ENCODE measurements at places on chromosomes 12 and 14.

DNA sequence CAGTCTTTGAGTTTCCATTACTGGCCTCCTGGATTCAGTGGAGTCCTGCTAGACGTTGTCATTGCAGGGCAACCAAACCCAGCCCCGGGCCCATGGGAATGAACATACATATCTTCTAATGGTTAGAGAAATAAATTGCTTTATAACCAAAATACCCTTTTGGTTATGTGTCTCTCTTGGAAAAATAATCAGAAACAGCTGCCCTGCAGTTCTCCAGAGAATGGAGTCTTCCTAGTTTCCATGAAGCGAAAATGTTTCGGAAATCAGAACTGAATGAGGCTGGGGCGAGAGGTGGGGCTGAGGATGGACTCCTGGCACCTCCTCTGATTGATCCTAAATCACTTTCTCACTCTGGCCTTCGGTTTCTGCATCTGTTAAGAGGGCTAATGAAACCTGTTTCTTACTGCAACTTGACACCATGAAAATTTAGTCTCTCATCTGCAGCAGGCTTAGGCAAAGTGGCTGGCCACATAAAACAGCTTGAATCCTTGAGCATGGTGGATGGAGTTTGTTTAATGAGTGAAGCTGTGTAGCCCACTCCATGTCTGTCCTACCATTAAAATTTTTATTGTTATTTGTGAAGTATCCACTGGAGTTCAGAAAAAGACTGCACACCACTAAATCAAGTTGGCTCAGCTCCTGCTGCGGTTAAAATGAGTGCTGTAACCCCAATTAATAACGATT, 198.9 kb downstream of the CACNA1C start:
- no peak for DNase-seq

GRCh38 chr14:49966304-49966809, 73.5 kb downstream of the ARF6 start:
- DNase-seq = no peak

GRCh38 chr12:109428037-109428629, 49.0 kb downstream of the KCTD10 start:
- DNase-seq = peak; percentile 85

DNA sequence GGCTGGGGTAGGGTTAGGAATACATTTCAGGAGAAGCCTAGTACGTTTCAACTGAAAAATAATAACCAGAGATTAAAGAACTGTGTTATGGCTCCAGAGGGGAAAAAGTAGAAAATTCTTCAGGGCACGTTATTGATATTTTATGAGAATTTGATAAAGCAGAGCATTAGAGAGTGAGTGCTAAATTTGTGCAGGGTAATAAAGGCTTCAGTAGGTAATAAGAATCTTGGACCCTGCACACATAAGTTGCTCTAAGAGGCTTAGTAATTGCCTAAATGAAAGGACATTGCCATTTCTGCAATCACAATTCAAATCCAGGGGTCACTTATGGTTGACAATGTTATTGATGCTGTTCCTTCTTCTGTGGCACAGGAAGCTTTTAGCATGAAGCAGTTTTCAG, 439.4 kb upstream of the DCN start:
- DNase-seq = no peak

GRCh38 chr12:51322452-51322851, 1.5 kb downstream of the BIN2 start:
- no peak for DNase-seq

DNA sequence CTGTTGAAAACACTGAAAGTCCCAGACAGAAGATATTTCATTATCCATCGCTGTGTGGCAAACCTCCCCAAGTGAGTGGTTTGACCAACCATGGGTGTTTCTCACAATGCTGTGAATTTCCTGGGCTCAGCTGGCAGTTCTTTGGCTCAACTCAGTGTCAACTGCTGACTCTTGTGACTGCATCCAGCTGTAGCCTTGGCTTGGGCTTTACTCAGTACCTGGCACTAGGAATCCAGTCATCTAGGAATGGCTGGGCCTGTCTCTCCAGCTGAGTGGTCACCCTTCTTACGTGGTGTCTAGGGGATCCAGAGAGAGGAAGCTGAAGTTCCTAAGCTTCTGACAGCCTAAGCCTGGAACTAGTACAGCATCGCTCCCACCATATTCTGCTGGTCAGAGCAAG, 80.7 kb upstream of the PSMC1 start:
- no peak for DNase-seq

GRCh38 chr14:67951529-67952135, 132.1 kb downstream of the RAD51B start:
- DNase-seq = no peak

GRCh38 chr14:23929136-23929535, 24.4 kb upstream of the DHRS4 start:
- no peak for DNase-seq

- no peak for DNase-seq
Observed at GRCh38 chr14:93980456-93981201, 4.3 kb upstream of the ASB2 start.

GRCh38 chr12:31246470-31246850, 79.5 kb downstream of the SINHCAF start:
- DNase-seq = no peak

GRCh38 chr12:122117979-122118378, 39.4 kb downstream of the MLXIP start:
- DNase-seq = no peak

- DNase-seq = no peak
Observed at GRCh38 chr12:11654338-11654737, 4.9 kb downstream of the ETV6 start.

DNA sequence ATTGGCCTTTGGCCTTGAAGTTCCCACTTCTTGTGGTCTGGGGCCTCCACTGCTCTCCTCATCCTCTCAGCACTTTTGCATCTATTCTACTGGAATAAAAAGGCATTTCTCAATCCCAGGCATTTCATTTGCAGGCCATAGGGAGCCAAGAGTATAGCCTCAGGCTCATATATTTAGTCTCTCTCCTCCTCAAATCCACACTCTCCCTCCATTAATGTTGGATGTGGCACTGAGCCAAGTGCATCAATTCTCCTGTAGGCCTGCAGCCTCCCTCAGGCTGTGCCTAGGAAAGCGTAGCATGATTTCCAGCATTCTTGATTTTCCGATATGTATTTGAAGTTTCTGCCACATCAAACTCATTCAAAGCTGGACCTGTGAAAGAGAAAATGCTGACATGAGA, 211.5 kb upstream of the CPNE8 start:
- no peak for DNase-seq

DNA sequence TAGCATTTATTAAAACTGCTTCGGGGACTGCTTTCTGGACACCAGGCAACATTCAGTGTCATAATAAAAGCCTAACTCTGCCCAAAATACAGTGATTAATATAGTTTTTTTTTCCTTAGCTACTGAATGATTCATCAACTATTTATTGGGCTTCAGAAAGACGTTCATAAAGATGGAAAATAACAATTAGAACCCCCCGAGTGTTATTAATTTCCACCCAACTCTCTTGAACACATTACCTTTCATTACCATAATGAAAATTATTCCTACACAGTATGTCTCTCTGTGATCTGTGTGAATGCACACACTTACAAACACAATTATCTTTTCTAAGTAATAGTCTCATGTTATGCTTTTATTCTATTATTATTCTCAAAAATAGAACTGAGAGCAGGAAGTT, 473.0 kb downstream of the ADAMTS20 start:
- no peak for DNase-seq

DNA sequence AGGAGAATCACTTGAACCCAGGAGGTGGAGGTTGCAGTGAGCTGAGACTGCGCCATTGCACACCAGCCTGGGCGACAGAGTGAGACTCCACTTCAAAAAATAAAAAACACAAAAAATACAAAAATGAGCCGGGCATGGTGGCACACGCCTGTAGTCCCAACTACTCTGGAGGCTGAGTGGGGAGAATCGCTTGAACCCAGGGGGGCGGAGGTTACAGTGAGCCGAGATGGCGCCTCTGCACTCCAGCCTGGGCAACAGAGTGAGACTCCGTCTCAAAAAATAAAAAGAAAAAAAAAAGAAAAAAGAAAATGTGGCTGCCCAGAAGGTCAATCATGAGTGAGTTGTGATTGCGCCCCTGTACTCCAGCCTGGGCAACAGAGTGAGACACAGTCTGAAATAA, 9.2 kb downstream of the DNAJC22 start:
- no peak for DNase-seq

DNA sequence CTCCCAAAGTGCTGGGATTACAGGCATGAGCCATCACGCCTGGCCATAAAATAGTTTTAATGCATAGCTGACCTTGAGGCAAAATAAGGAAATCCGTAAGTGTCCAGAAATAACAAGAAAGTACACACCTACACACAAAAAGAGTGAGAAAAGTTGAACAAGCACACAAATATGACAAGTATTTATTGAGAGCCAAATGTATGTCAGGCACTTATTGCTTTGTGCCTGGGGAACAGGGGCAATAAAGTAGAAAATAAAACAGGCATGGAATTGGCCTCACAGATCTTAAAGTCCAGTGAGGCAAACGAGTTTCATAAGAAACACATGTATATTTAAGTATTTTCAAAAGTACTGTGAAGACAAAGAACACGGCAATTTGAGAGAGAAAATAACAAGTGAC, 103.7 kb downstream of the ERGIC2 start:
- no peak for DNase-seq

DNA sequence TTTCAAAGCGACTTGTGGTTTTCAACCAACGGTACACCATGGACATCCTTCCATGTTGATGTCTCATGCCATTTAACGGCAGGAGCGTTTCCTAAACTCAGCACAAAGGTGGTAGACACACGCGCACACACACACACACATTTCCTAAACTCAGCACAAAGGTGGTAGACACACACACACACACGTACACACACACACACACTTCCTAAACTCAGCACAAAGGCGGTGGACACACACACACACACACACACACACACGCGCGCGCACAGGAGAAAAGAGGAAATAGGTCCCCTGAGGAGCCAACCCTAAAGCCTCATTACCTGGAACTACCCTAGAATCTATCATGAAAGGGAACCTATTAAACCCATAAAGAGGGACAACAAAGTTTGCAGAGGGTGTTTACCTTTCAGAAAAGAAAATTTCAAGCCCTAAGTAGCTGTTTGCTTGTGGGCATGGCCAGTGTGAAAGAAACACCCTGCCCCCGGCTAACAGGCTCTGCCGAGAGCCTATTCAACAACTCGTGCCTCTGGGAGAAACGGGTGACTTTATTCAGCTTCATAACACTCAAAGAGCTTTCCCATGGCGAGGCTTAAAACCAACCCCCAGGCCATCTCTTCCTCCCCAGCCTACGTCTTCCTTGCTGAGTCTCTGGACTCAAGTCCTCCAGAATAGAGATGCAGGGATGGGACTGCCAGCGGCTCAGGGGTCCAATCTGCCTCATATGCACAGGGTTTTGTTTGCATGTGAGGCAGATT, 31.8 kb downstream of the SLC8B1 start:
- DNase-seq = peak; percentile 56

- no peak for DNase-seq
Observed at GRCh38 chr14:25620515-25620914, 570.6 kb upstream of the STXBP6 start.

- no peak for DNase-seq
Observed at GRCh38 chr12:51721282-51721940, 127.1 kb downstream of the FIGNL2 start.

GRCh38 chr14:64049616-64050381, 197.0 kb downstream of the SYNE2 start:
- DNase-seq = no peak

GRCh38 chr12:25677232-25677937, 124.3 kb upstream of the LMNTD1 start:
- DNase-seq = no peak
